Stimulated activated CD8-positive, alpha-beta memory T cell treated with anti-CD3 and anti-CD28 coated beads, Interleukin-4, amount 100 ng/mL, for 4 hours (primary cell): ENCODE measurements at places on chromosomes 16 and 17.
A peak's percentile ranks its signal among the peaks of the same experiment; 100 is the strongest.

- DNase-seq, result no peak
Measured at GRCh38 chr17:11690681-11691080, 92.4 kb downstream of the DNAH9 start.

DNA sequence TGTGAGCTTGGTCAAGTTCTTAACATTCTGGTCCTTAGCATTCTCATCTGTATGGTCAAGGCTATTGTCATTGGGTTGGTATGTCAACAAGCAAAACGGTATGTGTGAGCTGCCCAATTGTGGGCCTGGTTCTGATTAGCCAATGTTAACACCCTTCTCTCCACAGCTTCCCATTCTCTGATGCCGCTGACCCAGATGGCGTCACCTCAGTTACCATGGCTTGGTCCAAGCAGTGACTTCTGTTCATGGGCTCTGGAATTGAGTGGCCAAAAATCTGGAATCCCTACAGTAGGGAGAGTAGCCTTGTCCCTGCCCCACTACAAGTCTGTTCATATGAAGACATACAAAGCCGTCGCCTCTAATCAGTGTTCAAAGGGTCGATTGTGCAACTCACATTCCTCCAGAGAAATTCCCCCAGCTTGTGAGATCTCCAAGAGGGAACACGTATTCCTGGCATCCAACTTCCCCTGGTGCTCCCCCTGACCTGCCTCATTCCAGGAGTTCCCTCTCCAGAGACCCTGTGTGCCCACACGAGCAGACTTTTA lies 15.8 kb downstream of the TMEM98 start:
- no peak for DNase-seq

GRCh38 chr17:31095236-31096105 lies 694 bp downstream of the NF1 start:
- DNase-seq, result no peak

GRCh38 chr17:67477687-67478086 lies 100.6 kb downstream of the PITPNC1 start:
- peak; percentile 38 for DNase-seq

GRCh38 chr17:59972778-59973177 lies 8.2 kb upstream of the RNFT1 start:
- DNase-seq, result no peak
